ENCODE measurements at places on chromosomes 6 and 20. TPM values are rescaled to one million over a fixed set of nuclear protein-coding genes. Genes with fewer than 3 reads are reported as not detected.

The ATP9A gene
- 16.7 TPM for total RNA-seq

- no peak for DNase-seq
- H3K36me3 ChIP-seq, result no peaks in the 10 kb centered on the region
- peak overlapping the region; percentile 61 for H3K4me3 ChIP-seq
- H3K27me3 ChIP-seq, result no peaks in the 10 kb centered on the region
- H3K27ac ChIP-seq, result peak overlapping the region; percentile 100
Observed at GRCh38 chr6:32967151-32968091, 973 bp upstream of the BRD2 start.

GRCh38 chr6:89190741-89191140 is 26.4 kb downstream of the GABRR1 start:
- no peak overlapping the region for H3K27ac ChIP-seq
- no peaks in the 10 kb centered on the region for H3K27me3 ChIP-seq
- no peaks in the 10 kb centered on the region for H3K36me3 ChIP-seq
- H3K4me1 ChIP-seq, result peaks cover 6% of the 10 kb centered on the region

DNA sequence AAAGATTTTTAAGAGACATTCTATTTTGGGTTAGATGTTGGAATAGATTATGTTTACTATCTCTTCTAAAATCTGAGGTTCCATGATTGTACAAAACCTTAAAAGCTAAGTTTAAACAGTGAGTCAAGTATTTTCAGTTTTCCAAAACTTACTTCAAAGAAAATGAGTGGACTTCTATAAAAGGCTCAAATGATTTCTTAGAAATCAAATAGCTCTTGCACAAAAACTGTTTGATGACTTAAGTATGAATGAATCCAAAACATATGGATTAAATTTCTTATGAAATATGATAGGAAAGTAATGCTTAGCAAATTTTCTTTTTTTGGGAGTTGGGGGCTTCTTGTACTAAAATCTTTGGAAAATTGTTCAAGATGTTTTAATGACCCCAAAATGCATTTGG is 837.3 kb upstream of the SLC35B3 start:
- no peaks in the 10 kb centered on the region for H3K27me3 ChIP-seq
- H3K27ac ChIP-seq, result no peak overlapping the region
- no peaks in the 10 kb centered on the region for H3K4me1 ChIP-seq
- no peak for DNase-seq
- no peak overlapping the region for H3K4me3 ChIP-seq

GRCh38 chr6:30678964-30679726 is 6.3 kb upstream of the DHX16 start:
- H3K4me3 ChIP-seq, result peak overlapping the region; percentile 30
- no peaks in the 10 kb centered on the region for H3K27me3 ChIP-seq
- peak; percentile 92 for DNase-seq
- peaks cover 8% of the 10 kb centered on the region for H3K36me3 ChIP-seq

GRCh38 chr6:149331043-149331807 is 13.7 kb downstream of the TAB2 start:
- H3K36me3 ChIP-seq, result no peaks in the 10 kb centered on the region
- H3K4me3 ChIP-seq, result no peak overlapping the region
- H3K27ac ChIP-seq, result no peak overlapping the region
- H3K27me3 ChIP-seq, result no peaks in the 10 kb centered on the region
- DNase-seq, result no peak
- peaks cover 43% of the 10 kb centered on the region for H3K4me1 ChIP-seq

DNA sequence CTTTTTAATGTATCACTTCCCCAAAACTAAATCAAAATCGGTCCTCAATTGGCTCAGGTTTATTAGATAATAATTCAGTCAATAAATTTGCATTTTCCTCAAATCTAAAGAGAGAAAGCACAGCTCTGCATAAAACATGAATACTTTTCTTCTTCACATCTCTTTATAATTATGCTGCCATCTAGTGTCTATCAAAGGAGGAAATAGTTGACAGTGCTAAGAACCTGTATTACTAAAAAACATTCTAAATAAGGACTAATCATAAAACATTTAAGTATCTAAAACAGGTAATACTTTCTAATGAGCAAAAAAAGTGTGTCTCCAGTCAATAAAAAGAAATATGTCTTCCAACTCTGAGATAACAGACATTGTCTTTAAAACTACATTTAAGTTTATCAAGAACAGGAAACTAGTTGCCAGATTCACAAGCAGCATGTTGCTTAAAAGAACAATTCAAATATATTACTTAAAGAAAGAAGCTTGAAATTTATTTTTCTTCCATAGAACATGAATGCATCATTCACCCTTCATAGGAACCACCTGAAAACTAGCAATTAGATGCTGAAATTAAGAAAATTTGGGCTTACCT is 56.5 kb upstream of the DST start:
- DNase-seq, result no peak
- H3K4me3 ChIP-seq, result no peak overlapping the region
- no peaks in the 10 kb centered on the region for H3K4me1 ChIP-seq
- no peaks in the 10 kb centered on the region for H3K27me3 ChIP-seq
- no peak overlapping the region for H3K27ac ChIP-seq
- no peaks in the 10 kb centered on the region for H3K36me3 ChIP-seq
